CD4-positive, alpha-beta T cell (primary cell): ENCODE measurements at places on chromosomes 12 and 14.

DNA sequence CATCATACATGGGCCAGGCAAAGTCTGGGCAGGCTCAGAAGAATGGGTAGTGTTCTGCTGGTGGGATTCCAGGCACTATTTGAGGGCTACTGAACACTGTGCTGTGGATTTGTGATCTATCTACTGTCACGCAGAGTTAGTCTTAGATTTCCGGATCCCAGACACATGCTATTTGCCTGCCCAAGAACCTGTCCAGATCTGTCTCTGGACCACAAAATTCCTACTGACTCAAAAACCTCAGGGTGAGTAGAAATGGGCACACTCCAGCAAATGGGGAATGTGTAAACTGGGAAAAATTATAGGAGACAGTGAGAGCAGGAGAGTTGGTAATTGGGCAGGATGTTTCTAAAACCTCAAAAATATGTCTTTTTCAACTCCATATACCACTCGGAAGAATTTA is 129.9 kb downstream of the GALC start:
- no peak for DNase-seq

DNA sequence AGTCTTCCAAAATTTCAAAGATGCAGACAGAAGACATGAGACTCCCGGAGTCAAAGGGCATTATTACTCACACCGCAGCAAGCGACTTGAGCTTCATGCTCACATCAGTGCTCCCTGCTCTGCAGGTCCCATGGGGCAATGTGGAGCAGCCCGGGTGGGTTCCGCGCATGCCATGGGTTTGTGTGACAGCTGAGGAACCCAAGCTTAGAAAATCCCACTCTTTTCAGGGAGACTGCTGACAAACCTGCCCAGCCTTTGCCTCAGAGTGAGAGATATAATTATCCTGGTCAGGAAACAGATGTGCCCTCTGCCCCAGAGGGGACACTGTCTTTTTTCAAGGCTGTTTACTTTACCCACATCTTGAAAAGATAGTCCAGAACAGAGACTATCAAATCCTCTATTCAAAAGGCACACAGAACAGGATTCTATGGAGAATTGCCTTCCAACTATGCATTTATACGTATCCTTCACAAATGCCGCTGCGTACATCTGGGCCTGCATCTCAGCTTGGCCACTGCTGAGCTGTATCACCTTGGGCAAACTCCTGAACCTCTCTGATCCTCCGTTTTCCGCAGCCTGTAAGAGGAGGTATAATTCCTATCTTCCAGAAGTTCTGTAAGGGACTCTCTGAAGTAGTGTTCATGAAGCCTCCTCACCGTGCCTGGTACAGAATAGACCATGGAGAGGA is 16.0 kb downstream of the C14orf132 start:
- DNase-seq, result no peak

- DNase-seq, result no peak
Observed at GRCh38 chr12:120817559-120818330, 86.4 kb downstream of the SPPL3 start.

- no peak for DNase-seq
Observed at GRCh38 chr12:47367912-47368537, 288.3 kb upstream of the AMIGO2 start.

- DNase-seq, result no peak
Observed at GRCh38 chr14:76666746-76667145, 94.5 kb upstream of the VASH1 start.

GRCh38 chr12:57816001-57816854 is 2.3 kb downstream of the AVIL start:
- no peak for DNase-seq

GRCh38 chr12:121712461-121713256 is at the start of gene TMEM120B:
Gene TMEM120B (plus strand): TSS chr12:121712752. CDS start chr12:121712896, 144 bp downstream.
- DNase-seq, result peak; percentile 75

DNA sequence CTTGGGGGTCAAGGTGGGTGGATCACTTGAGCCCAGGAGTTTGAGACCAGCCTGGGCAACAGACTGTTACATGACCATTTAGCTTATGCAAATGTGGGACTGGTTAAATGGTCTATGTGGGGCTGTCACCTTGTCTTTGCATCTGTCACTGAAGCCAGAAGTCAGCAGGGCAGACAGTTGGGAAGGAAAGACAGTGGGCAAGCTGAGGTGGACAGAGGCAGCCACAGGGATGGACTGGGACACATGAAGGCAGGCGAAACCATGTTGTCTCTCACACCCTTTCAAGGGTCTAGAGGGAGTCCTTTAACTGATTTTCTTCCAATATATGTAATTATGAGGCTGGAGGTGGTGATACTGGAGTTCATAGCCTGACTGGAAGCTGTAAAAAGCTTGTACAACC is 426.4 kb downstream of the TMEM121 start:
- no peak for DNase-seq

- DNase-seq, result no peak
Observed at GRCh38 chr12:593396-594270, 69.6 kb downstream of the NINJ2 start.

DNA sequence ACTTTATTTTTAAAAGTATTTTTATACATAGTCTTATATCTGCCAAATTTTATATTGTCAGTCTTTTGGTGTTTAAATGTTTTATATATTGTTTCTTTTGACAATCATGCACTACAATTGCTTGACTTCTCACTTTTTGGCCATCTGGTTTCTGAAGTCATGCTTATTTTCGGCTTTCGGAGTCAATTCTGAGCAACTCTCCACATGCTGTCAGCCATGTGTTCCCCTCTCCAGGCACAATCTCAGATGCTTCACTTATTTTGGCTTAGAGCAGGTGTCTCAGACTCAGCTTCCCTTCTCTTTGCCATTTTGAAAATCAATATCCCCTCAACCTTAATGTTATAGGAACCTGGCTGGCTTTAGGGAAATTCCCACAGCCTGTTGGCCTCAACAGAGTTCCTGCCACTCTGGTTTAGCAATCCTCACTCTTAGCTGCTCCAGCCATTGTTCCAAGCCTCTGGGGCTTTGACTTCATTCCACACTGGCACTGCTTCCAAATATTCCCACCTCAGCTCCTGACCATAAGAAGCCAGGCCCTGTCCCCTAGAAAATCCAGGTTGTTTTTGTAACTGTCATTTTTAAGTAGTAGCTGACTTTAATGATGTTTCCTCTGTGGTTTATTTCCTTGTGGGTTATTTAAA is 125.5 kb upstream of the FAR2 start:
- no peak for DNase-seq

DNA sequence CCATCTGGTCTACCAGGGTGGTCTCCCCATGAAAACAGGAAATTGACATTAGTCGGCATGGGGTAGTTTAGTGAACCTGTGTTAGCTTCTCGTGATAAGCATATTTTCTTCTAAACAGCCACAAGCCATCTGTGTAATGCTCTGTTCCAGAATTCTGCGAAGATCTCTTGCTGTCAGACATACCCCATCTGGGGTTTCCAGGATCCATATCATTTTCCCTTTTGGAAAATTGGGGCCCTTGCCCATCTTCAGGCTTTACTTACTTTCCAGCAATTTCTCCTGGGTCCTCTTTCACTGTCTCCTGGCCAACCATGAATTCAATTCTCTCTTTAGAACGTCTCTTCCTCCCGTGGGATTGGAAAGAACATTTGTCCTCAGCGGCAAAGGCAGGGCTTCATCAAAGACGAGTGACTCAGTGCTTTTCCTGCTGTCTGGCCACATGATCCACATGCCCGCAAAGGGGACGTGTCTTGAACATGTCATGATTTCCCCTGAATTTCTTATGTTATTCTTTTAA is 21.4 kb upstream of the NCOR2 start:
- no peak for DNase-seq

- no peak for DNase-seq
Observed at GRCh38 chr14:54483846-54484245, 4.9 kb downstream of the GMFB start.

- DNase-seq, result no peak
Observed at GRCh38 chr12:69687390-69687789, 11.7 kb downstream of the BEST3 start.

GRCh38 chr12:94042321-94042720 is 106.1 kb upstream of the PLXNC1 start:
- DNase-seq, result no peak

- DNase-seq, result no peak
Observed at GRCh38 chr12:29200586-29200985, 51.5 kb downstream of the FAR2 start.

- peak; percentile 65 for DNase-seq
Observed at GRCh38 chr14:104563742-104564615, 15.6 kb upstream of the C14orf180 start.

DNA sequence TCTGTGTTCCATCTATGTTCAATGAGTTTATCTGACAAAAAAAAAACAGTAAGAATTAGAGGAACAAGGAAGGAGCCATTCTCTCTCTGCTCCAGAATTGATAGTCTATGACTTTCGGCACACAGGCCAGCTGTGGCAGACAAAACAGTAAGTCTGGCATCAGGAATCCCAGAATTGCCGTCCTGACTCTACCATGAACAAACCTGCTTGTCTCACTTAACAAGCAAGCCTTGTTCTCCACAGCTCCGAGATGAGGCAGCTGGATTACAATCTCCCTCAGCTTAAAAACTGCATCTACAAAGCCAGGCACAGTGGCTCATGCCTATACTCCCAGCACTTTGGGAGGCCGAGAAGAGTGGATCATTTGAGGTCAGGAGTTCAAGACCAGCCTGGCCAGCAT is 153.6 kb upstream of the TMCC3 start:
- no peak for DNase-seq

DNA sequence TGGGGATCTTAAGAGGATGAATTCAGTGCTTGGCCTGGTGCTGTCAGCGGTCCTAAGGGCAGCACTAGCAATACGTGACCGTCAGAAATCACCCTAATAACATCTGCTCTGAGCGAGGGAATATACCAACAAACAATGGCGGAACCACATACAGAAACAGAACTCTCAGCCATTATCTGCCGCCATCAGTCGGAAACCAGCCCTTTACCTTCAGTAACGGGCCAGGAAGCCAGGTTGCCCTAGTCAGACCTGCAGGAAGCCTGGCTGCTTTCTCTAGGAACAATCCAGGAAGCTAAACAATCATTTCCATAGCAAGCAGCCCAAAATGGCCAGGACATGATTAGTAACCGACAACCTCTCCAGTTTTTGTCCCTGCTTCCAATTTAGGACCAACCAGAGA is 5.6 kb downstream of the CDCA4 start:
- DNase-seq, result no peak

- no peak for DNase-seq
Observed at GRCh38 chr12:21471294-21471693, 30.1 kb downstream of the RECQL start.

DNA sequence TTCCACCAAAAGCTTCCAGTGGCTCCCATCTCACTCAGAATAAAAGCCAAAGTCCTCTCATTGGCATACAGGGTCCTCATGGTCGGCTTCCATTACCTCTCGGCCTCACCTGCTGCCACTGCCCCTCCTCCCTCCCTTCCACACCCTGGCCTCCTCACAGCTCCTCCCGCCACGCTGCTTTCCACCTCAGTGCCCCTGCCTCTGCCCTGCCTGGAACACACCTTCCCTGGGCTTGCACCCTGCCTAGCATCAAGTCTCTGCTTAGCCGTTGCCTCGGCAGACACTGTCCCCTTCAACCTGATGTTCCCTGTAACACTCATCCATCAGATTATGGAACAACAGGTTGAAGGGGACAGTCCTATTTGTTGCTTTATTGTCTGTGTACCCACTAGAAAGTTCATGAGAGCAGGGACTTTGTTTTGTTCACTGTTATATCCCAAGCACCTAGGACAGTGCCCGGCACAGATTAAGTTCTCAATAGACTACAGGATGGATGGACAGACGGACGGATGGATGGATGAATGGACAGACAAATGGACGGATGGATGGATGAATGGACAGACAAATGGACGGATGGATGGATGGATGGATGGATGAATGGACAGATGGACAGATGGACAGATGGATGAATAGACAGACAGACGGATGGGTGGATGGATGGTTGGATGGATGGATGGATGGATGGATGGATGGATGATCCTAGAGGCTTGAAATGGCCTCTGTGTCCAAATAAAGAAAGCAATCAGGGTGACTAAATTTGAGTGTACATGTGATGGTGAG is 14.9 kb downstream of the FIGNL2 start:
- no peak for DNase-seq

- no peak for DNase-seq
Observed at GRCh38 chr12:18819484-18819883, 81.6 kb downstream of the CAPZA3 start.

- no peak for DNase-seq
Observed at GRCh38 chr14:56487090-56487667, 92.4 kb upstream of the TMEM260 start.

GRCh38 chr12:71566655-71567054 is 97.0 kb downstream of the ZFC3H1 start:
- no peak for DNase-seq

DNA sequence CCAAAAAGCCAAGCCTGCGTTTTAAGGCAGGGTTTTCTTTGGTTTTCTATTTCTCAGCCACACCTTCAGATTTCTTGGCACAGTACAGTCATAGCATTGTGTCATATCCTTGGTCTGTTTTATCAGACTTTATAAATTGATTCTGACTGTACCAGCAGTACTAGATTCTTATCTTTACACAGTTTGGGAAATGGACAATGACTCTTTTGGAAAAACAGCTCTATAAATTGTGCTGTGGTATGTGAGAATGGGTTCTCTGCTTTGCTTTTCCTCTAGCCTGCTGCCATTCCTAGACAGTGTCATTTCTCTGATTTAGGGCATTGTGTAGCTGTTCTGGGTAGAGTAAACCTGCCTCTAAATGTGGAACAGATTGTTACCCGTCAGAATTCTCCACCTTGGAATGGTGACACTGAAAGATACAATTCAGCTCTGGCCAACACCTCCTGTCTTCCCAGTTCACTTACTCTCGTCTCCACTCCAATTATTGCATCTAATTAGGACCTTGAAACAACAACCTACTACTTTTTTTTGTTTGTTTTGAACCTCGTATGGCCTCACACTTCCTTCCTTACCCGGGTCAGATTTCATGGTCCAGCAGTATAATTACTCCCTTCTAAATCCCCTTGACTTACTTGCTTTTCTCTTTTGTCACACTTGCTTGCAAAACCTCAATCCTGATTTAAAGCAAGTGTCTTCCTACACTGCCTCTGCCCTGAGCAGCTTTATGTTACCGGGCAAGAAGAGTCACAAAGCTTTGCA is 226.3 kb downstream of the ERC1 start:
- no peak for DNase-seq

DNA sequence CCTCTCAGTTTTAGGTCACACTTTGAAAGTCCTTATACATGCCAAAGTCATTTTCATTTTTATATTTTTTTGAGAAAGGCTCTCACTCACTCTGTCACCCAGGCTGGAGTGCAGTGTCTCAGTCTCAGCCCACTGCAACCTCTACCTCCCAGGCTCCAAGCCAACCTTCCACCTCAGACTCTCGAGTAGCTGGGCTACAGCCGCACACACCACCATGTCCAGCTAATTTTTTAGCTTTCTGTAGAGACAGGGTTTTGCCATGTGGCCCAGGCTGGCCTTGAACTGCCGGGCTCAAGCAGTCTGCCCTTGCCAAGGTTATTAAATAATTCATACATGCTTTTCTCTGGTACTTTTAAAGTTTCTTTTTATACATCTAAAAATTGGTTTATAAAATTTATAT is 166.0 kb downstream of the ERC1 start:
- DNase-seq, result no peak

GRCh38 chr12:66103016-66103913 is 27.3 kb downstream of the LLPH start:
- DNase-seq, result no peak

- DNase-seq, result no peak
Observed at GRCh38 chr12:52673217-52673616, 7.0 kb downstream of the KRT1 start.
